ENCODE measurements at places on chromosomes 2 and 18.

- DNase-seq, result no peak
Observed at GRCh38 chr2:7844414-7844965, 837.4 kb upstream of the ID2 start.

DNA sequence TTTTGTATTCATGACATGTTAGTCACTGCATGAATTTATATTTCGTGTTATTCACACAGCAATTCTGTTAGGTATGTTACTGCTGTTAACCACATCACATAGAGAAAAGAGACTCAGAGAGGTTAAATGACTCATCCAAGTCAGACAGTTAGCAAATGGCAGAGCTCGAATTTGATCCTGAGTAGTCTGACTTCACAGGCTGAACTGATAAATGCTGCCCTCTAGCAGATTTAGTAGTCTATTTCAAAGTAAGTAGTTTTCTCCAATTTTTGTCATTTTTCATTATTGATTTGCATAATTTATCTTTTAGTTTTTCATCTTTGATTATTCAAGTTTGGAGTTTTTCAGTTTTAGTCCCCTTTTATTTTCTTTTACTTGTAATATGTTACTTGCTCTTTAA, 58.3 kb downstream of the WDR7 start:
- DNase-seq, result peak; percentile 87

DNA sequence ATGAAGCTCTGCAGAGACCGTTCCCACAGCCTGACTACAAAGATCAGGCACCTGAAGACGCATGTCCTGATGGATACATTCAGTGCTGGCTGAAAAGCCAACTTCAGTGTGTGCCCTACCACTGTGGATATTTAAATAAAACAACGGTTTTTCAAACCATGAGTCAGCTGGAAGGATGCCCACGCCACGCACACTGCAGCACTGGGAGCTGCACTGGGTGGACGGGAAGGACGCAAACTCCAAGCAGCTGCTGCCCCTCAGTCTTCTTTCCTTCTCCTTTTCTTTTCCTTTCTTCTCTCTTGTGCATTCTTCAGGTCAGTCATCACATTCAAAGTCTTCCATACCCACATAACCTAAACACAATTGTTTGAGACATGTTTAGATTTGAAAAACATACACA, 7.9 kb downstream of the TMEM18 start:
- peak; percentile 70 for DNase-seq

DNA sequence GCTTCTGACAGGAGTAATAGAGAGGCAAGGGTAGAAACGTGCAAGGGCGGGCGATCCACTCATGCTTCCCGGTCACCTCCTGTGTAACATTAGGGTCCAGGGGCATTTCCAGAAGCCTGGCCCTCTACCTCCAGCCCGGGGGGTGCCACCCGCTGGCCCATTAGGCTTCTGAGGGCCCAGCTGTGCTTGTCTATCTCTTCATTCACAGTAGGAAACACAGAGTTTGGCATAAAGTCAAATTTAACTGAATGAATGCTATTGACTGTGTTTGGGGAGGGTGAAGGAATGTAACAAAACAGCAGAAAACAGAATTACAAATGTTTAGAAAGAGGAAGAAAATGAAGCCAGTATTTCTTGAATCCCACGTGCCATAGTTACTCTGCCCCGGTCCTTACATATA, 112.4 kb upstream of the SLC66A3 start:
- DNase-seq, result no peak

GRCh38 chr18:23902396-23902795, 112.2 kb upstream of the TTC39C start:
- DNase-seq, result no peak
